ENCODE measurements at places on chromosomes 4 and X. TPM values are rescaled to one million over a fixed set of nuclear protein-coding genes. Genes with fewer than 3 reads are reported as not detected.

DEFB131A gene
- total RNA-seq = not detected

LRIT3 gene
- total RNA-seq = not detected

PPARGC1A gene
- total RNA-seq = 1.2 TPM

CNKSR2 gene
- 4.2 TPM for total RNA-seq

DNA sequence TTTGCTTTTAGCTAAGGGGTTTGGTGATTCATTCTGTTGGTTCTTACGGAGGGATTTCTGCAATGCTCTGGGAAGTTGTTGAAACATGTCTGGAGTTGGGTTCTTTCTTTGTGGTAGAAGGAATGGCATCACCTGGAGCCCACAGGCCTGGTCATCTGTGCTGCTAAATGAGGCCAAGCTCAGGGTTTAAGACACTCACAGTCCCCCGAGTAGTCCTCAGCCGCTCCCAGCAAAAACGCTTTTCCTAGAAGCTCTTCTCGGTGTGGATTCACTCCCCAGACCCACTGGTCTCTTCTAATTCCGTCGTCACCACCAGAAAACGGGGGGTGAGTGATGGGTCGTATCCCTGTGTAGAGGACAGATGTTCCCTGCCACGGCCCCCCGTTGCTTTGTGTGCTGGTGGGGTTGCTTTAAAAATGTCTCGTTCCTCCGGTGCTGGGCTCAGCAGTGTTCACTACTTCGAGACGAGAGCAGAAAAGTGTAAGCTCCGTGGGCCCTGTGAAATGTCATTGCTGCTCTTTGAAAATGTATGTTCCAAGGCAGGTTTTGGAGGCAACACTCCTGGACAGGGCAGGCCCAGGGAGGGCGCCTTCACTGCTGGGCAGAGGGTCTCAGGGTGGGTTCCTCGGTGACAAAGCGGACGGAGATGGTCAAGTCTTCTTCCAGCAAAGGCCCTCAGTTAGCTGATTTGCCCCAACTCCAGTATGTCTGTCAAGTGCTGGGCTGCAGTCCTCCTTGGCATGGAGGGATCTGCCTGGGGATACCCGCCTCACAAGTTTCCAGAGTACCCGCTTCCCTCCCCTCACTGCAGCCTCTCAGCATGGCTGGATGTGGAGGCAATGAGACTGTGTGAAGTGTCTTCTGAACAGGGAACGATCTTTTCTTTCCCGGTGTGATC lies 37.3 kb downstream of the PSAPL1 start:
- no peaks in the 10 kb centered on the region for H3K4me1 ChIP-seq
- H3K4me3 ChIP-seq = no peak overlapping the region
- DNase-seq = no peak
- no peaks in the 10 kb centered on the region for H3K36me3 ChIP-seq
- H3K27ac ChIP-seq = no peak overlapping the region

DNA sequence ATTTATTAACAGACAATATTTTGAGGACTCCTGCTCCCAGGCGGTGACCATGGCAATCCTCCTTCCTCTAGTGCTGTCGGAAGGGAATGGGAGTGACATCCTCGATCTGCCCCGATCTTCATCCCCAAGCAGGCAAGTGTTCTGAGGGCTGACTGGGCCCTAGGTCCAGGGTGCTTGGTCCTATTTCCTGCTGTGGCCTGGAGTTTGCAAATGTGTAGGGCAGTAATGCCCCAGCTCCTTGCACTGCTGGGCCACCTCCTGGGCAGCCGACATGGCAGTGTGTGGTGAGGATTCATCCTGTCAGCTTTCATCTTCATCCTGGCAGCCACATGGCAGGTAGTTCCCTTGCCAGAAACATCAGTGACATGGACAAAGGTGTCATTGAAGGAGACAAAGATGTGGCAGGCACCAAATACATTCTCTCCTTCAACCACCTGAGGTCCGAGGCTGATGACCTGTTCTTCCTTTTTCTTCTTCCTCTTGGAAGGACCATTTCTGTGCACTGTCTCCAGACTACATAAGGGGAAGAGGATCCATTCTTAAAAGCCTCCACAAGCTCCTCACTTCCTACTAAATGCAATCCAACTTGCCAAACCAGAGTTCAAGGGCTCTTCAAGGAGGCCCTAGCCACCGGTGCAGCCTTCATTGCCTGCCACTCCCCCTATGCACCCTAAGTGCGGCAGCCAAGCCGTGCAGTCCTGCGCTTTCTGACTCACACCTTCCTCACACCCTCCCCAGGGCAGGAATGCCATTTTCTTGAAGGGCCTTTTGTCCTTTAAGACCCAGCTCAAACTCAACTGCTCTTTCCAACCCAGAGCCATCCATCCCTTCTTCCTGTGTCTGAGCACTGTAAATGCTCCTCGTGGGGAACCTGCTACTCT lies 65.7 kb downstream of the TMEM154 start:
- no peaks in the 10 kb centered on the region for H3K36me3 ChIP-seq
- no peak overlapping the region for H3K4me3 ChIP-seq
- no peaks in the 10 kb centered on the region for H3K27me3 ChIP-seq
- no peaks in the 10 kb centered on the region for H3K4me1 ChIP-seq

DNA sequence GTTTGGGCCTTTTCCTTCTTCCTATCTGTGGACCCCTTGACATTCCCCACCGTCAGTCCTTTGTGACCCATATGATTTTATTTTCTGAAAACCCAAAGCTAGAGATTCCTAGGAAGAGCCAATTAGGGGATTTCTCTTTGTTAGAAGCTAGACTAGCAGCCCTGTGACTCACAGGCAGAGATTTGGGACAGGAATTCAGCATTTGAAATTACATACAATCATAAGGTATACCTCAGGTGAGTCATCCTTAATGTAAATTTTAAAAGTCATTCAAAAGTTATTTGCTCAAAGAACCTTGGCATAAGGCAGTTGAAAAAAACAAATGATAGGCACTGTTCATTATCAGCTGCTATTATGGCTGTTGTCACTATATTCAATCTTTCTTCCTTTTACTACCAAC lies 40.6 kb downstream of the USP26 start:
- no peaks in the 10 kb centered on the region for H3K27me3 ChIP-seq
- no peaks in the 10 kb centered on the region for H3K36me3 ChIP-seq
- no peak for DNase-seq
- H3K4me1 ChIP-seq = no peaks in the 10 kb centered on the region

DNA sequence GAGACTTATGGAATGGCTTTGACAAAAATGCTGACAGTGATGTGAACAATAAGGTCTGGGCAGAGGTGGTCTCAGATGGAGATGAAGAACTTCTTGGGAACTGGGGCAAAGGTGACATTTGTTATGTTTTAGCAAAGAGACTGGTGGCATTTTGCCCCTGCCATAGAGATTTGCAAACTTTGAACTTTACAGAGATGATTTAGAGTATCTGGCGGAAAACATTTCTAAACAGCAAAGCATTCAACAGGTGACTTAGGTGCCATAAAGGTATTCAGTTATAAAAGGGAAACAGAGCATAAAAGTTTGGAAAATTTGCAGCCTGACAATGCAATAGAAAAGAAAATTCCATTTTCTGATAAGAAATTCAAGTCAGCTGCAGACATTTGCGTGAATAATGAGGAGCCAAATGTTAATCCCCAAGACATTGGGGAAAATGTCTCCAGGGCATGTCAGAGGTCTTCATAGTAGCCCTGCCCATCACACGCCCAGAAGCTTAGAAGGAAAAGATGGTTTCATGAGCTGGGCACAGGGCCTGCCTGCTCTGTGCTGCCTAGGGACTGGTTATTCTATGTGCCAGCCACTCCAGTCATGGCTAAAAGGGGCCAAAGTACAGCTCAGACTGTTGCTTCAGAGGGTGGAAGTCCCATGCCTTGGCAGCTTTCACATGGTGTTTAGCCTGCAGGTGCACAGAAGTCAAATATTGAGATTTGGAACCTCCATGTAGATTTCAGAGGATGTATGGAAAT lies 782.2 kb downstream of the TRAM1L1 start:
- no peak overlapping the region for H3K27ac ChIP-seq
- no peaks in the 10 kb centered on the region for H3K4me1 ChIP-seq
- H3K27me3 ChIP-seq = no peaks in the 10 kb centered on the region
- no peak for DNase-seq
- no peaks in the 10 kb centered on the region for H3K36me3 ChIP-seq

DNA sequence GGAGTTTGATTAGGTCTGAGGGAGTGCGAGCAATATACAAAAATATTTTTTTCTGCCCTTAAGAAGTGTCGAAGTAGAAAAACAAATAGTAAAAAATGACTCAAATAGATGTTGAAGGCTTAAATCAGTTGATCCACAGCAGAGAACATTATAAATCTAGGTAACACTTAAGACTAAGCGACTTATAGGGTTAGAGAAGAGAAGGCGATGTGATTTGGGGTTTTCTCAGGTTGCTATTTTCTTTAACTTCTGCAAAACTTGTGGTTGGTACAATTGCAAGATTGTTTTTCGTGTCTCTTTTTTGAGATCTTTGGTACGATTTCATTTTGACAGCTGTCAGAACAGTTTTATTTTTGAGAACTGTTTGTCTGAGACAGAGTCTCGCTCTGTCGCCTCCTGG lies 1479.5 kb downstream of the PCDH7 start:
- H3K4me1 ChIP-seq = no peaks in the 10 kb centered on the region
- no peak for DNase-seq
- H3K4me3 ChIP-seq = no peak overlapping the region
- H3K36me3 ChIP-seq = no peaks in the 10 kb centered on the region

DNA sequence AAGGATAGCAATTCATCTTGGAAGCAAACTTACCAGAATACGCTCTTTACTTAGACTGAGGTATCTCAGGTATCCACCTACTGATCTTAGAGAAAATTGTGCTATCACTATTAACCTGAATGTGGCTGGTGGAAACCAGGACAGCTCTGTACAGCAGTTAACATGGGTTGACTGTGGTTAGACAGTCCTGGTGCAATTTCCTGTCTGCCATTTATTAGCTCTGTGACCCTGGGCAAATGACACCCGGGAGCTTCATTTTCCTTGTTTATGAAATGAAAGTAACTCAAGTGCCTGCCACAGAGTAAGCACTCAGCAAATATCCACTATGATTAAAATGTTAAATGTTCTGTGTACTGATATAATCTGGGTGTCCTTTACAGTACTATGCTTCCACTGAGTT lies 60.0 kb downstream of the SMC1A start:
- H3K27me3 ChIP-seq = no peaks in the 10 kb centered on the region
- DNase-seq = no peak
- no peaks in the 10 kb centered on the region for H3K4me1 ChIP-seq
- no peak overlapping the region for H3K4me3 ChIP-seq
- H3K36me3 ChIP-seq = no peaks in the 10 kb centered on the region

- DNase-seq = no peak
- H3K4me3 ChIP-seq = peak overlapping the region; percentile 6
- no peaks in the 10 kb centered on the region for H3K36me3 ChIP-seq
- H3K27me3 ChIP-seq = no peaks in the 10 kb centered on the region
Measured at GRCh38 chr4:88759039-88759894, 61.6 kb upstream of the NAP1L5 start.

GRCh38 chrX:30995060-30995700 lies 76.7 kb downstream of the FTHL17 start:
- no peak for DNase-seq
- no peak overlapping the region for H3K27ac ChIP-seq
- H3K4me3 ChIP-seq = no peak overlapping the region

DNA sequence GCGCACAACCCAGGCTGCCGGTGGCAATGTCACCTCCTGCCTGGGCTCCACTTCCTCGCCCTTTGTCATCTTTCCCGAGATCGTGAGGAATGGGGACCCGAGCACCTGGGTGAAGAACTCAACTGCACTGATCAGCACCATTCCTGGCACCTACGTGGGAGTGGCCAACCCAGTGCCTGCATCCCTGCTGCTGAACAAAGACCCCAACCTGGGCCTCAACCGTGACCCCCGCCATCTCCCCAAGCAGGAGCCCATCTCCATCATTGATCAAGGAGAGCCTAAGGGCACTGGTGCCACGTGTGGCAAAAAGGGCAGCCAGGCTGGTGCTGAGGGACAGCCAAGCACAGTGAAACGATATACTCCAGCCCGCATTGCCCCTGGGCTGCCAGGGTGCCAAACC lies 32.3 kb downstream of the BCORL1 start:
- no peak overlapping the region for H3K4me3 ChIP-seq
- DNase-seq = no peak
- no peak overlapping the region for H3K27ac ChIP-seq

DNA sequence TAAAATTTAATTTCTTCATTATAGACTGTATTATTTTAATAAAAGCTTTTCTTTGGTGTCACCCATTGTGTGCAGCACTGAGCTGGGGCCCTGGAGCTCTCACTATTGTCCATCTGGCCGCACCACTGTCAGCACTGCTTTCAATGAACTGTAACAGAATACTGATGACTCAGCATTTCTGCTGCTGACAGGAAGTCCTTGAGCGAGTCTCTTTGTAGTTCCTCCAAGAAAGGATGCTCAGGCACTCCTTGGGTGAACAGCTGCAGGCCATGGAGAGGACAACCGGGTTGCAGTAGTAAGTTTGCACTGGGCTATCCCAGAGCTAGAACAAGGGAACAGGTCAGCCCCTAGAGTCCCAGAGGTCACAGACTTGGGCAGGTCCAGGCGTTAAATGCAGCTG lies 81.6 kb downstream of the SORBS2 start:
- H3K27ac ChIP-seq = peak overlapping the region; percentile 64
- peaks cover 11% of the 10 kb centered on the region for H3K4me1 ChIP-seq
- H3K27me3 ChIP-seq = no peaks in the 10 kb centered on the region

GRCh38 chrX:118510111-118510510 lies 14.5 kb downstream of the DOCK11 start:
- DNase-seq = peak; percentile 37
- peaks cover 22% of the 10 kb centered on the region for H3K4me1 ChIP-seq
- no peak overlapping the region for H3K27ac ChIP-seq

DNA sequence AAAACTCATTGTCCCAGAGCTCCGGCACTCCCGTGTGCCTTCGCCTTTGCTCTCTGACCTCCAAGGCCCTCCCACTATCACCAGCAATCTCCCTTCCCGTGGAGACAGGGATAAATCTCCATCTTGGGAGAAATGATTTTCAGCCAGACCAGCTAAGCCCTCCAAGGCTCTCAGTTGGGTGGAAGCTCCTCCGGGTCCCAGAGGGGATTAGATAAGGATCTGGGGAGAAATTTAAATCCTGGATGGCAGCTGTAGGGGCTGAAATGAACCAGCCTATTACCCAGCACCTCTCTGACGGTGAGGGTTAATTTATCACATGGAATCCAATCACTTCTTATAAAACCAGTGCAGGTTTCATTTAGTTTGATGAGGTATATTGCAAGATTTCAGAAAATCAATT lies 366.2 kb downstream of the FBXW7 start:
- H3K4me1 ChIP-seq = no peaks in the 10 kb centered on the region
- no peaks in the 10 kb centered on the region for H3K36me3 ChIP-seq
- no peak overlapping the region for H3K27ac ChIP-seq
- DNase-seq = no peak
- H3K4me3 ChIP-seq = no peak overlapping the region
